ENCODE measurements at places on chromosomes 12 and 14.

DNA sequence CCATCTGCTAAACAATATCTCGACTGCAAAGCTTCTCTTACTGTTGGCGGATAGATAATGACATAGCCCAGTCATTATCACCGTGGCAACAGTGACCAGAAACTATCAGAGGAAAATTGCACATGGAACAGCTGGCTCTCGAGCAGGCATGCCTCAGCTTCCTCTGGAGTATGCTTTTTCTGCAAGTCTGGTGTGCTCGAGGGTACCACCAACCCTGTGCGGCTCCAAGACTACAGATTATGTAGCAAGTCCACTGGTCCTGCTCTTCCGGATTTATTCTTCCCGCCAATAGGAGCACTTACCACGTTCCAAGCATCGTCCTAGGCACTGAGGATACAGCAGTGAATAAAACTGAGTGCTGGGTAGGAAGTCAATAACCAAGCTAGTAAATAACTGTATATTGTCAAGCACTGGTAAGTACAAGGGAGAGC, 1.4 kb upstream of the GLRX5 start:
- peak; percentile 37 for DNase-seq

DNA sequence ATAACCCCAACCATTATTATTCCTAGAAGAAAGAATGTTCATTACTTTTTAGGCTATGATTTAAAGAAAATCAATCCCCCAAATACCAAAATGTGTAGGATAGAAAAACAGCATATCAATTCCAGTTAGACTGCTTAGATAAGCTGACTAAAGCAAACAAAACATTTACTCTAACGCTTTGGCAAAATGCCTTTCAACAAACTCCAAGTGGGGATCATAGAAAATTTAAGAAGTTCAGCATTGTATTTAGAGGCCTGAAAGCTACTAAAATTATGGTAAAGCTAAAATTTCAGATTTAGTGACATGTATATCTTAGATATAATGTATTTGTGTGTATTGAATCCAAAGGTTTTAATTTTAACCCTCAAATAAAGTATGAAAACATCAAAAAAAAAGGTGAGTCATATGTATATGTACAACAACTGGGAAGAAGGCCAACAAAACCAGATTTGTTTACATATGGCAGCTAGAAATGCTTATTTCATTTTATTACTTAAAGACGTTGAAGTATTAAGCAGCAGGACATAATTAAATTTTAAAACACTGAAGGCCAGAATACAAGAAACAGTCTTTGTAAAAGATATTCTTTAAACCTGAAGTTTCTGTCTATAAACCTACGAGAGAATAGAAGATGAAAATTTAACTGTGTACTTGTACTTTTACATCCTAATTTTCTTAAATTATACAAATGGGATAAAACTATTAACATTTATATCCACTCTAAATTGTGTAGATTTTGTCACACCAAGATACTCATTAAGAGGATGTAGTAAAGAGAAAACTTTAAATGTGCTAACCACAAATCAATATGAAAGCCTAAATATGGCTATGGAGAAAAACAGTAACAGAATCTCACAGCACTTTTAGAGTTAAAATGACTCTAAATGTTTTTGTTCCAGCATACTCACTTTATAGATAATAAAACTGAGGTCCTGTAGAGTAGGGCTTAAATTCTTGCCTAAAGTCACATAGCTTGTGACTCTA, 71.4 kb downstream of the SLC41A2 start:
- no peak for DNase-seq

DNA sequence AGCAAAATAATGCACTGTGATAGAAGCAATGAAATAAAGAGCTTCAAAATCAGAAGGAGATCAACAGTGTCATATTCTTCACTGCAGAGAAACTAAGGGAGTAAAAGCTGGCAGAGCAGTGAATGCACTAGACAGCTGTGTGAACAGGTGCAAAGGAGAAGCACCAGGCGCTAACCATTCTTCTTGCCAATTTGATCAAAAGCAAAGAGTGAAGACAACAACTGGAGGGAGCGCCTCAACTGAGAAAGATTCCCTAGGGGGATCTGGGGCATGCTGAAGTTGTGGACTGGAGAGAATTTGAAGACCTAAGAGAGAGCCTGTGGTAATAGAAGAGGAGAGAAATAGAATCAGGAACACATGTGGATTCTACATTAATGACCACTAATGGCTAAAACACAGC, 50.4 kb upstream of the OVCH1 start:
- DNase-seq = no peak

DNA sequence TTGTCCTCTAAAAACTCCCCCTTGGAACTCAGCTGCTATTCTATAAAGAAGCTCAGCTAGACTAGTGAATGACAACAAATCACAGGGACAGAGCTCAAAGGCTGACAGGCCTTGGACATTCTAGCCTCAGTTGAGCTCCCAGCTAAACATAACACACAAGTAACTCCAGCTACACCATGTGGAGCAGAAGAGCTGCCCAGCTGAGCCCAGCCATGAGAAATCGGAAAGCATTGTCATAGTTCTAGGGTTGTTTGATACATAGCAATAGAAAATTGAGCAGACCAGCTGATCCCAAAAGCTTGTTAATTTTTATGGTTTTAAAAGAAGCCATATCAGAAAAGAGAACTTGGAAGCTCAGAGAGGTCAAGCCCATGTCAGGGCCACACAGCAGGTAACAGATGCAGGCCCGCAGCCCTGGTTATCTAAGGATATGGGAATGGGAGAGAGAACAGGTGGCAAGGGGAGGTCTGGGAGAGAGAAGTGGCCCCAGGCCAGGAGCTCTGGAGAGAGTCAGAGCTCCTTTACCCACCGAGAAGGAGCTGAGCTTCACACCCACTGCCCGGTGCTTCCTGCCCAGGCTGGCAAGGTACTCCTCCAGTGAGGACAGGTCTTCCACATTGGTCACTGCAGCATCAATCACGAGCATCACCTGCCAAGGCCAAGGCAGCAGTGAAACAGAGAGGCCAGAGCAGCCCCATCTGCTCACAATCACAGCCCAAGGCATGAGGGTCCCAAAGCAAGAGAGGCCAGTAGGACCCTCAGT, 2.9 kb downstream of the NGB start:
- no peak for DNase-seq

DNA sequence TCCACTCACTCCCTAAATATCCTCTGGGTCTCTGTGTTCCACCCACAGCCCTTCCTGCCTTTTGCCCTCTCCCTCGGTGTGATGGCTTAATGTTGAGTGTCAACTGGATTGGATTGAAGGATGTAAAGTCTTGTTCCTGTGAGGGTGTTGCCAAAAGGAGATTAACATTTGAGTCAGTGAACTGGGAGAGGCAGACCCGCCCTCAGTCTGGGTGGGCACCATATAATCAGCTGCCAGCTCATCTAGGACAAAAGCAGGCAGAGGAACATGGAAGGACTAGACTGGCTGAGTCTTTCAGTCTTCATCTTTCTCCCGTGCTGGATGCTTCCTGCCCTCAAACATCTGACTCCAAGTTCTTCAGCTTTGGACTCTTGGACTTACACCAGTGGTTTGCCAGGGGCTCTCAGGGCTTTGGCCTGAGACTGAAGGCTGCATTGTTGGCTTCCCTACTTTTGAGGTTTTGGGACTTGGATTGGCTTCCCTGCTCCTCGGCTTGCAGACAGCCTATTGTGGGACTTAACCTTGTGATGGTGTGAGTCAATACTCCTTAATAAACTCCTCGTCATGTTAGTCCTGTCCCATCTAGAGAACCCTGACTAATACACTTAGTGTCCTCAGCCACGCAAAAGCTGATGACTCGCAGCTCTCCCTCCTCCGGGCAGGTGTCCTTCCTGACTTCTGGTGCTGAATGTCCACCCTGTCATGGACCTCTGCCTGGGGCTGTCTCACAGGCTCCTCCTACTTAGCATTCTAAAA, 5.9 kb downstream of the DGLUCY start:
- DNase-seq = no peak

GRCh38 chr12:93144109-93144508, 215.0 kb upstream of the EEA1 start:
- no peak for DNase-seq

GRCh38 chr14:71582705-71583104, 349.5 kb upstream of the RGS6 start:
- DNase-seq = no peak

DNA sequence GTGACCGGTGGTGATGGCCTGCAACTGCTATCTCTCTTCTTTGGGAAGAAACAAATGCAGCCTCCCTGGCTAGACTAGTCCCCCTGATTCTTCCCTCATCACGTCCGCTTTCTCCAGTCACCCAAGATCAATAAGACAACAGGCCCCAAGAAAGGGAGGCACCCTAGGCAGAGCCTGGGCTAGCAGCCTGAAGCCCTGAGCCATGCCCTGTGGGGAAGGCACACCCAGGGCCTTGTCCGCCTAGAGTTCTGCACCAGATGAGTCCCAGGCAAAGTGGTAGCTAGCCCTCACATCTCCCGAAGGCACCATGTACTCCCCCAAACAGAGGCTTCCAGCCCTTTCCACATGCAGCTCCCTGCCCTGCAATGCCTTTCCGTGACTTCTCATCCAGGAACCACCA, 35.1 kb downstream of the CAMKK2 start:
- no peak for DNase-seq

DNA sequence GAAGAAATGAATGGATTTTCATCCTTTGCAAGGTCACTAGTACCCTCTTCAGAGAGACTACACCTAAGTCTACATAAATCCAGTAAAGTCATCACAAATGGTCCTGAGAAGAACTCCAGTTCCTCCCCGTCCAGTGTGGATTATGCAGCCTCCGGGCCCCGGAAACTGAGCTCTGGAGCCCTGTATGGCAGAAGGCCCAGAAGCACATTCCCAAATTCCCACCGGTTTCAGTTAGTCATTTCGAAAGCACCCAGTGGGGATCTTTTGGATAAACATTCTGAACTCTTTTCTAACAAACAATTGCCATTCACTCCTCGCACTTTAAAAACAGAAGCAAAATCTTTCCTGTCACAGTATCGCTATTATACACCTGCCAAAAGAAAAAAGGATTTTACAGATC, 40.8 kb downstream of the SPATA7 start:
- DNase-seq = no peak

DNA sequence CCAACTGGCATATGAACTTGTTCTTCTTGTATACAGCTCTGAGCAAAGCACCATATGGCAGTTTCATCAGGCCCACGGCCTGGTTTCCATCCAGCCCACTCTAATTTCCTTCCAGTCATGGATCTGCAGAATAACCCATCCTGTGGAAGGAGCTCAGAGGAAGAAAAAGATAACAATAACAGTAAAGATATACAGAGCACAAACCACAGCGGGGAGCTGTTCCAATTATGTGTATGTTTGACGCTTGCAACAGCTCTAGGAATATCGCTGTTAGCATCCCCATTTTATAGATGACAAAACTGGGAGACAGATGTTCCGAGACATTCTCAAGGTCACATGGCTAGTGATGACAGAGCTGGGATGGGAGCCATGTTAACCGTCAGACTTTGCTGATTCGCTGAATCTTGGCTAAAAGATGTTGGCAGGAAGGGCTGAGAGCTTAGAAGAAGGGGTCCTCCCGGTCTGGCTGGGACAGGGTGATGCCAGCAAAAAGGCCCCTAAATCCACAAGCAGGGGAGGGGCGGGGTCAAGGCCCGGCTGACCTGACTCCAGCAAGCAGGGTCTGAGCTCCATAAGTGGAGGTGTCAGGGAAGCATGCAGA, 34.4 kb upstream of the CIPC start:
- no peak for DNase-seq

- peak; percentile 57 for DNase-seq
These were observed 677 bp downstream of the C12orf75 start for GRCh38 chr12:105330931-105331804.

- no peak for DNase-seq
These were observed 7.5 kb downstream of the ATP6V1D start for GRCh38 chr14:67352055-67352454.

- DNase-seq = no peak
These were observed 880 bp upstream of the FLRT2 start for GRCh38 chr14:85528897-85529631.

DNA sequence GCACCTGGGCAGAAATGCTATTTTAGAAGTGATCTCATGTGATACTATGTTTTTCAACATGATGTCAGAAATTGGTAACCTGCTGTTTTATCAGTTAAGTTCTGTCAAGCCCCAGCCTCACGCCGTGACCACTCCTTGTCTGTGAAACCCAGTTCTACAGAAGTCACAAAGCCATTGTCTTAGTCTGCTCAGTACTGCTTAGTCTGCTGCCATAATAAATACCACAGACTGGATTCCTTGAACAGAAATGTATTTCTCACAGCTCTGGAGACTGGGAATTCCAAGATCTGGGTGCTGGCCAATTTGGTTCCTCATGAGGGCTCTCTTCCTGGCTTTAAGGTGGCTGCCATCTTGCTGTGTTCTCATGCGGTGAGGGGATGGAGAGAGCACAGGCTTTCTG, 176.9 kb downstream of the PRKCH start:
- no peak for DNase-seq

DNA sequence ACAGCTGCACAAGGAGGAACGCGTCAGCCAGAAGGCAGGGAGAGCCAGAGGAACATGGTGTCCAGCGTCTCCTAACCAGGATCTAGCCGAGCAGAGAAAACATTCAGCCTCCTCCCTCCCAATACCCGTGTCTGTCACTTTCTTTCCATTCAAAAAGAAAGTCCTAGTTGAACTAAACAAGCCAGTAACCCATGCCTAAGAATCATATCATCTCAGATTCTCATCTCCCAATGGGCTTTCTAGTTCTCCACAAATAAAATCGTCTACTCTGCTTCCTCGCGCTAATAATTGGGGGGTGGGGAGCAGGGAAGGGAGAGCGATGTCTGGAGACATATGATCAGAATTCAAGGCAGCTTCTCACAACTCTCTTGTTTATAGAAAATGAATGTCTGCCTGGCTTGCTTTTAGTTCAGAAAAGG, 7.4 kb downstream of the NKX2-1 start:
- DNase-seq = no peak

DNA sequence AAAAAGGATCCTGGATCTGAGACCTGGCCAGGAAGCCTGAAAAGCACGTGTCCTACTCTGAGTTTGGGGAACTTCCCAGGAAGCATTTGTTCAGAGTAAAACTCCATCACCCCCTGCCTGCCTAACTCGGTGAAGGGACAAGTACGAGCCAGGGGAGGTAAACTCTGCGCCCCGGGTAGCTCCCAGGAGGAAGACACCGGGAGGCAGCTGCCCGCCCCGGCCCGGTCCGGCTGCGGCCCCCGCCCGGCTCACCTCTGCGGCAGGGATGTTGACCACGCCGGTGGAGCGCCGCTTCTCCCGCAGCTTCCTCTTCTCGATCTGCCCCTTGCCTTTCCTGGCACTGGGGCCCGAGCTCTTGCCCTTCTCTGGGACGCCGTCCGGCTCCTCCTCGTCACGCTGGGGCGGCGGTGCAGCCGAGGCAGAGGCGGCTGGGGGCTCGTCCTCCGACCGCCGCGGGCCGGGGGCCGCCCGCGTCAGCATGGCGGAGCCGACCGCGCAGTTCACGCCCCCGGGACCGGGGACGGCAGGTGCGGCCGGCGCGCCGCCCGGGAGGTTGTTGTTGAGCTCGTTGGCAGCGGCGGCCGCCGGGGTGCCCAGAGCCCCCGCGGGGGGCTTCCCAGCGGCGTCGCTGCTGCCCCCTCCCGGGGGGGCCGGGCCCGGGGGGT, 1.2 kb downstream of the PAWR start:
- peak; percentile 73 for DNase-seq

- peak; percentile 50 for DNase-seq
These were observed 455.8 kb downstream of the PCNX1 start for GRCh38 chr14:71362920-71363584.
